Left renal pelvis (tissue), 4 donors: ENCODE measurements at places on chromosomes 1 and 21. TPM values are rescaled to one million over a fixed set of nuclear protein-coding genes. Genes with fewer than 3 reads are reported as not detected.

CD46 gene
- 346 TPM for polyA plus RNA-seq

KCNK1 gene
- 8.5 TPM for polyA plus RNA-seq

RGS5 gene
- 10.3 TPM for polyA plus RNA-seq

KCND3 gene
- 1.9 TPM for polyA plus RNA-seq

C8B gene
- not detected for polyA plus RNA-seq

AMY1C gene
- not detected for polyA plus RNA-seq
